Gastrocnemius medialis (tissue), 4 donors: ENCODE measurements at places on chromosomes 7 and 10.

DNA sequence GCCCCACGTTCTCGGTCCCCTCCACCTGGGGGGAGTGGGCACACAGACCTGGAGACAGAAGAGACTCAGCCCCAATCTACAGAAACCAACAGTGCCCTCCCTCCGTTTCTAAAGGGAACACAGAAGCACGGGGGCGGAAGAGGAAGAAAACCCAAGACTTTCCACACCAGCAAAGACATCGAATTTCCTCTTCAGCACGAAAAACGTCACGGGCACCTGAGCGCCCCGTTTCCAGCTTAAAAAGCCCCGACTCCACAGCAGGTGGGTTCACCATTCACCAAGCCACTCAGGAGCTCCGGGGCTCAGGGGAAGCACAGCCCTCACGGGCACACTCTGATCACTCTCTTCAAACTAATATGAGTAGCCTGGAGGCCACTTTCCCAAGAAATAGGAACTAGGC is 19.6 kb downstream of the NUDT1 start:
- DNase-seq, result no peak

- DNase-seq, result no peak
Measured at GRCh38 chr10:36446881-36447280, 678.5 kb upstream of the ANKRD30A start.

DNA sequence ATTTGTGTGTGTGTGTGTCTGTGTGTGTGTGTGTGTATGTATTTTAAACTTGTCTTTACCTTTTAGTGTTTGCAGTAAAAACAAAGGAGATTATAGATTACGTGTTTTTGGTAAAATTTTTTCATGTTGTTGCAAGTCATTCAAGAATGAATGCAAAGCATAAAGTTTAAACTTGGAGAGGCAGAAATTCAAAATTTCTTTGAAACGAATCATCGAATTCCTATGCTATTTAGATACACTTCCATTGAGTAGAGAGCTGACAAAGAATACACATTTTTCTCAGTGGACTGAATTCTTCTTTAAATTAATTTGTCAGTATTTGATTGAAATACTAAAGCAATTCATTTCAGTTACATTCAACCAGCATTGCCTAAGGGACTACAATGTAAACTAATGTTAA is 66.0 kb upstream of the HDAC9 start:
- no peak for DNase-seq

DNA sequence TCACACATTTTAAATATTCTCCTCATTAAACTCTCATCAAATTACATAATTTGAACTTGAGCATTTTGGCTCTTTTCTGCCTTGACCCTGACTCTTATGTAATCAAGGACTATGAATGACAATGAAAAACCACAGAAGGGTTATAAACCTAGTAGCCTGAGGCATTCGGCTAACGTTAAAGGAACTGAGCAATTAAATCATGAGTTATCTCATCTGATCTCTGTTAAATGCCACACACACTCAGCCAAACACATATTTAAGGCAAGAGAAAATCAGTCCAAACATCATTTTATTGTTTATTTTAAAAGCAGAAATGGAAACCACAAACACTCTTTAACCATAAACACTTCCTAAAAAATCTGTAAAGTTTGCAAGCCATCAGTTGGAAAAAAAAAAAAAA is 204.3 kb downstream of the DGKI start:
- DNase-seq, result no peak

- no peak for DNase-seq
Measured at GRCh38 chr10:113099431-113100183, 149.6 kb downstream of the TCF7L2 start.

- no peak for DNase-seq
Measured at GRCh38 chr7:120961638-120962173, 11.1 kb downstream of the ING3 start.

- no peak for DNase-seq
Measured at GRCh38 chr7:134365341-134366054, 48.8 kb upstream of the SLC35B4 start.

- no peak for DNase-seq
Measured at GRCh38 chr7:141663081-141663849, 38.7 kb downstream of the DENND11 start.

DNA sequence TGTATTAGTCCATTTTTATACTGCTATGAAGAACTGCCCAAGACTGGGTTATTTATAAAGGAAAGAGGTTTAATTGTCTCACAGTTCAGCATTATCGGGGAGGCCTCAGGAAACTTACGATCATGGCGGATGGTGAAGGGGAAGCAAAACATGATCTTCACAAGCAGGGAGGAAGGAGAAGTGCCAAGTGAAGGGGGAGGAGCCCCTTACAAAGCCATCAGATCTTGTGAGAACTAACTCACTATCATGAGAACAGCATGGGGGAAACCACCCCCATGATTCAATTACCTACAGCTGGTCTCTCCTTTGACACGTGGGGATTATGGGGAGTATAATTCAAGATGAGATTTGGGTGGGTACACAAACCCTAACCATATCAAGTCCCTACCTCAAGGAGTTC is 85.4 kb downstream of the JAZF1 start:
- no peak for DNase-seq

GRCh38 chr7:92150450-92151017 is 16.3 kb upstream of the CYP51A1 start:
- no peak for DNase-seq

DNA sequence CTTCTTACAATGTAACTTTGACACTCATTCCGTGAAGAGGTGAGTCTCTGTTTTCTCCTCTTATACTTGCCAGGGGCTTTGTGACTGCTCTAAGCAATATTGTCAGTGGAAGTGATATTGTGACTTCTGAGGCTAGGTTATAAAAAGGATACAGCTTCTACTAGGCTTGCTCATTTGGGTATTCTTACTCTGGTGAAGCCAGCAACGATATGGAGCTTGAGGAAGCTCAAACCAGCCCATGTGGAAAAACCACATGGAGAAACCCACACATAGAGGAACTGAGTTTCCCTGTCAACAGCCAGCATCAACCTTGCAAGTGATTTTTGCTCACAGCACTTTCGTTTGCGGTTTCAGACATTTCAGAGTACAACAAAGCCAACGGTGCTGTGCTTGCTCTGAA is 149.6 kb upstream of the SEMA3E start:
- DNase-seq, result no peak

DNA sequence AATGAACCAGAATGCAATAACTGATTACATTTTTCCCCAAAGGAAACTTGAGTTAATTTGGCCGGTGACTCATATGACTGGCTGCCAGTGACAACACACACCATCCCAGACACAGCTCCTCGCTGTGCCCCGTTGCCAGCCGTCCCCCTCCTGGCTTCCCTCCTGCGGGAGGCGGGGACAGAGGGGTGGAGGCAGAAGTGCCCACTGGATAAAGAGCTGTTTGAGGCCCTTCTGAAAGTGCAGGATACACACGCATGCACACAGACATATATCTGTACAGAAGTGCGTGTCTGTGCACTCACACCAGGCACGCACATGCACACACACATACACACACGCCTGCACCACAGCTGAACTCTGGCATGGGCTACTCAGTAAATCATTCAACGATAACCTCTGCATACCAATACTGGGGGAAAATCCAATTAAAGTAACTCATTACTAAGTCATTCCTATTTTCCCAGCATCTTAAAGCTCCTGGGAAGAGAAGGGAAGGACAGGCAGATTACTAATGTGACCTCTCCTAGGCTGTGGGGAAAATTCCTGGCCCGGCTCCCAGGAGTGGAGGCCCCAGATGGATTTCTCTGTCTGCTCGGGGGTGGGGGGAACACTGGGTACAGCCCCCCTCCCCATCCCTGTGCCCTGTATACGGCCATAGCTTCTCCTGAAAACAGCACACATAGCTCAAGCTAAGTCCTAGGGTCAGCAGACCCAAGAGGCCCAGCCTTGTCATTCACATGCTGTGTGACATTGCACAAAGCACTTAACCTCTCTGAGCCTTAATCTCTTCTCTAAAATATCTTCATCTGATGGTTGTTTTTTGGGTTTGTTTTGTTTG is 52.3 kb upstream of the MYL10 start:
- peak; percentile 9 for DNase-seq

DNA sequence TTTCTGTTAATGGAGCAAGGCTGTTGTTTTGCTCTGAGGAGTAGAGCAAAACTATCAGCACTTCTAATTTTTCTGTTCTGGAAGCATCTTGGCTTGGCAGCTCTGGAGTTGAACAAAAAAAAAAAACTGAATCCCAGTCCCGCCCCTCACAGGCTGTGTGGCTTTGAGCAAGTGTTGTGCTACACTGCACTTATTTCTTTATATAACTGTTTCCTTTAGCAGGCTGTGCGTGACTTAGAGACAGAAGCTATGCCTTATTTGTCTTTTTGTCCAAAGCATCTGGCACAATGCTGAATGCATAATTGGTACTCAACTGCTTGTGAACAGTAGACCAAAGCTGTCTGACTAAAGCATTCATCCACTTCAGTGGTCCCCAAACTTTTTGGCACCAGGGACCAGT is 96.1 kb downstream of the AMPH start:
- no peak for DNase-seq

GRCh38 chr7:2146676-2147472 is 85.9 kb downstream of the MAD1L1 start:
- DNase-seq, result no peak

GRCh38 chr7:107879400-107880035 is 11.5 kb upstream of the DLD start:
- no peak for DNase-seq
